Cardiac fibroblast (primary cell): ENCODE measurements at places on chromosomes 2 and 18.

DNA sequence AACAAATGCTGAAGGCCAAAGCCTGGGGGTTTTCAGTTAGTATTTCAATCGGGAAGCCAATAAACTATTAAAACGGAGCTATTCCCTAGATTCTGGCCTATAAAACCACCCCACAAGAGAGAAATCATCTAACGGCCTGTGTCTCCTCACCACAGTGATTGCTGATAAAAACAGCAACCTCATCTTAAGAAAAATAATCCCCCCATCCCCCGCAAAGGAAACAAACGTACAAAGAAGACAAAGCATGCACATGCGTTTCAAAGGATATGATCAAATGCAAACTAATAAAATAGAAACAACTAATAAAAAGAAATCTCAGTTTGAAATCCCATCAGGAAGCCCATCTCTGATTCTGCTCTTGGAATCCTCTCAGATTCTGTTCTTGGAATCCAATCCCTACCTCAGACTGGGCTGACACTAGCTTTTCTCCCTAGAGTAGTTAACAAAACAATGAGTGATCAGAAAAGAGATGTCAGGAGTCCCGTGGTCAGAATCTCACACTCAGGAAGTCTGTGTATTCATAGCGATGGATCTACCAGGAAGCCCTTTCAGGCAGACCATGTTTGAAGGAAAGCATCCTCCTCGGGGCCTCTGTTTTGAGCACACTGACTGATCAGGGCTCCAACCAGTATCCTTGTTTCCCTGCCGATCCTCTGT is 150.7 kb downstream of the THADA start:
- peak; percentile 79 for DNase-seq

DNA sequence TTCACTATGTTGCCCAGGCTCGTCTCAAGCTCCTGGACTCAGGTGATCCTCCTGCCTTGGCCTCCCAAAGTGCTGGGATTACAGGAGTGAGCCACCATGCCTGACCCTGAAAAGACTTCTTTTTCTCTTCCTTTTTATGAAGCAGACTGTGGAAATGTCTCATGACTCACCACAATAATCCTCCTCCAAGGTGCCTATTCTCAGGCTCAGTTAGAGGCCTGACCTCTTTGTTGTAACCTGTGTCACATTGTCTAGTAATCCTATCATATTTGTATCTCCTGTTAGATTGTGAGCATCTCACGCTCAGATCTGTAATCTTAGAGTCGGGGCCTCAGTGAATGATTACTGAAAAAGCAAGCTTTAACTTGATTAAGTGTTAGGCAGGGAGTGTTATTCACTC is 18.3 kb upstream of the TAF4B start:
- DNase-seq: no peak

GRCh38 chr2:111694700-111695101 is 189.3 kb downstream of the ANAPC1 start:
- DNase-seq: peak; percentile 87

- no peak for DNase-seq
These were observed 214.8 kb upstream of the PID1 start for GRCh38 chr2:229485857-229486256.

DNA sequence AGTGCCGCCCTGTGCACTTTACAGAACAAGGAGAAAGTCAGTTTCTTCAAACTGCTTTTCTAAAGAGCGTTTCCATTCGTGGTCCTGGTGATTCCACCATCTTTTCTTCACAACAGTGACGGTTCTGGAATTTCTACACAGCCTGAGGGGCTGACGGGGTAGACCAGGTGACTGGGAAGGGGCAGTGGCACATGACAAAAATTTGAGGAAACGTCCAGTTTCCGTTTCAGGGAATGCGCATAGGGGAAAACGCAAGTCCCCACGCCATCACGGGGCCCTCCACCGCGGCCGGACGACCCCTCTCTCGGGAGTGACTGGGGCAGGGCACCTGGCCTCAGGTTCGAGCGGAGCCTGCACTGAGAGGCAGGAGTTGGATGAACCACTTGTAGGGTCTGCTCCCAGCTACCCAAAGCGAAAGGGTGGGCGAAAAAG is 980 bp upstream of the SPTBN1 start:
- DNase-seq: no peak

- DNase-seq: no peak
These were observed 48.1 kb downstream of the CYTIP start for GRCh38 chr2:157395811-157396210.

DNA sequence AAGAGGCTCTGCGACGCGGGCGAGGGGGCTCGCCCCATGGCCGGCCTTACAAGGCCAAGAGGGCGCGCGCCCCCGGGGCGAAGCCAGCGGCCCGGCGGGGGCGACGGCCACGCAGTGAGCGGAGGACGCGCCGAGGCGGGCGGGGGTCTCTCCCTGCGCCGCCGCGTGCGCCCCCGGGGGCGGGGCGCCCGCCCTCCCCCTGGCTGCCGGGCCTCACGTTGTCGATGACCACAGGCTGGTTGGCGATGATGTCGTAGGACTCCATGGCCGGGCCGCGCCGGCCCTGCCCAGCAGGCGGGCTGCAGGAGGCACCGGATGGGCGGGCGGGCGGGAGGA is 250 bp downstream of the ACTR1B start:
- no peak for DNase-seq

DNA sequence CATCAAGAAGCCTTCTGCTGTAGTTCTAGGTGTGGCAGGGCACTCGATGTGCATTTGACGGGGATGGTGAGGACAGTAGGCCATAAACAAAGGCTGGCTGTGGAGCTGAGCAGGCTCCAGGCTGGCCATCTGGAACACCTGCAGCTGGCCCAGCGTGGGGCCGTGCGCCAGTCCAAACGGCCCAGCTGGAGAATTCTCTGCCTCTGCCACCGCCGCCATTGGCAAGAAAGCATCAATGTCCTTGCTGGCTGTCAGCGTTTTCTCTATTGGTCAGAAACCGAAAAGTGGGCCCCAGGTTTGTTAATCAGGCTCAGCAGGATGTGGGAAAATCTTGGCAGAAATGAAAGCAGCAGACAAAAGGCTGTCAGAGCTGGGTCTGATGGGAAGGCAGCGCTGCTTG is 24.0 kb upstream of the CTIF start:
- no peak for DNase-seq

DNA sequence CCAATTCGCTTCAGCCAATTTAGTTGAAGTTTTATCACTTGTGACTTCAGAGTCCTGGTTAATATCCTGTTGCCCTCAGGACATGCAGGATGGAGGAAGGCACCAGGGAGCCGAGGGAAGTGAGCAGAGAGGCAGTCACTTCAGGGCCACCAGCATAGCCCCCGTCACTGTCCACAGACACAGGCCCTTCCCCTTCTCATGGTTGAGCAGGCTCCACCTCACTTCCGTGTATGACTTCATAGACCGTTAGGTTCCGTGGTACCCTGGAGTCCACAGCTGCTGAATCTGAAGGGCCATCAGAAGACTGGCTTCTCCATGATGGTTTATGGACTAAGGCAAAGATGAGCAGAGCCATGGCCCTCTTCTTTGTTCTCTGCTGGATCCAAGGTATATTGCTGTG is at the start of gene C2orf92:
Gene C2orf92 (plus strand): TSS at position 266 of the 400 bp plus-strand sequence. CDS start 76 bp downstream, at position 342.
- no peak for DNase-seq

DNA sequence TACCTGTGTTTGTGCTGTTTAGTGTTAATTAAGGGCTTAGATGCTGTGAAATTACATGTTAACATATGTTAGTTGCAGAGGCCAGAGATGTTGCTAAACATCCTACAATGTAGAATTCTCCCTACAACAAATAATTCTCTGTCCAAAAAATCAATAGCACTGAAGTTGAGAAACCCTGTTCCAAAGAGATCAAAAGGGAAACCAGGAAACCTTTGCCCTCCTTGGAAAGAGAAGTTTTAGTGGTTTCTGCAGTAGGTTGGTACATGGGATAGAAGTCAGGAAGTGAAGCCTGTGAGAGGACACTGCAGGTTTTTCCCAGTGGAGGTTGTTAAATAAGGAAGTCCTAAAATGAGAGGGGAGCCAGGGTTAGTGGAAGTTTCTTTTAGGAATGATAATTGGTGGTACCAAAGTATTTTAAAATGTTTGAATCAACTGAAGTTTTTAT is 6.3 kb upstream of the RMDN2 start:
- peak; percentile 17 for DNase-seq

DNA sequence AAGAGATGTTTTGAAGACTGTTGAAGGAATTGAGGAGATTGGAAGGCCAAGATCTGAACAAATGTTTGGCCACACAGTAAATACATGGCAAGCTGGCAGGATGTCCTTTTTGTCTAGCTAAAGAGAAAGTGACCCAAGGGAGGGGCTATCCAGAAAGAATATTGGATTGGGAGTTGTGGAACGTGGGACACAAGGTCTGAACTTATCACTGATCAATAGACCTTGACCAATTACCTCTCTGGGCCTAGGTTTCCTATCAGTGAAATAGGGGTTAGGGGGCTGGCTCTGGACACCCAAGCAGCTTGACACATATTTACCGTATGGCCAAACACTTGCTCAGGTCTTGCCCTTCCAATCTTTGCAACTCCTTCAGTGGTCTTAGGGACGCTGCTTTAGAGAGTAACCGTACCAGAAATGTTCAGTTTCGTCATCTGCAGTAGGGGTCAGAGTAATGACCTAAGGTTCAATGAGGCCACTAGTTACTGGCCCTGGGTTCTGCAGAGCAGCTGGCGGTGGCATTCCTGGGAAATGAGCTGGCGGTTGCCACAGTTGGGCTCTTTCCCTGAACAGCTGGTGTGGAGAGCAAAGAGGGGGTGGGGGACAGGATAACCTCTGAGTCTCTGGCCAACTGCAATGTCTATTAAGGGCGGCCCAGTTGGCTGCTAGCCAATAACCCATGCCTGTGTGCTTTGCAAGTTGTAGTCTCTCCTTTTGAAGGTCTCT is 70.1 kb upstream of the STPG4 start:
- peak; percentile 93 for DNase-seq

GRCh38 chr2:135257383-135258090 is 205.4 kb downstream of the RAB3GAP1 start:
- peak; percentile 65 for DNase-seq

- no peak for DNase-seq
These were observed 112.3 kb downstream of the ARHGAP15 start for GRCh38 chr2:143241403-143242088.

GRCh38 chr2:17827316-17827715 is 11.1 kb downstream of the MSGN1 start:
- no peak for DNase-seq

GRCh38 chr2:158668001-158668765 is 126.9 kb upstream of the DAPL1 start:
- DNase-seq: peak; percentile 55

DNA sequence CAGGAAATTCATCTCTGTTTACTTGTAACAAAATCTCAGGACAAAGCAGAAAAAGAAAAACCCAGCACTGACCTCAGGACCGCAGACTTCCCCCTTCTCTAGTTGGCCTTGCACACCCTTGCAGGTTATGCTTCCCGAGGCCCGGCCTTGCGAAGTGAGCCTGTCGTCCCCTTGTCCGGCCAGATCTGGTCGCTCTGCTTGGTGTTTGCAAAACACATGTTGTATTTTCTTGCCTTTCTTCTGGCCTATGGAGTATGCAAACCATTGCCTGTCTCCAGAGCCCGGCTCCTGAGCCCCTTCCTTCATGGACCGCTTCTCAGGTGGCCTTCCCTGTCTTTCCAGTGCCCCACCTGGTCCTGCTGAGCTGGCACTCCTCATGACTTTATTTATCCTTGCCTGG is 4.8 kb downstream of the IMPA2 start:
- no peak for DNase-seq

DNA sequence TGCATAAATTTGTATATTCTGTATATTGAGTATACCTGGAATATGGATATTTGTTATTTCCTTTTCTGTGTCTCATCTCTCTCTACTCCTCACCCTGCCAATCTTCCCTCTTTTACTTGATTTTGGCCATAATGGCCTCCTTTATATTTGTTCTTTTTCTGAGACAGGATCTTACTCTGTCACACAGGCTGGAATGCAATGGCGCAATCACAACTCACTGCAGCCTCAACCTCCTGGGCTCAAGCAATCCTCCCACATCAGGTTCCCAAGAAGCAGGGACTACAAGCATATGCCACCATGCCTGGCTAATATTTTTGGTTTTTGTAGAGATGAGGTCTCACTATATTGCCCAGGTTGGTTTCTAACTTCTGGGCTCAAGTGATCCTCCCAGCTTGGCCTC is 30.5 kb downstream of the PREPL start:
- peak; percentile 59 for DNase-seq

GRCh38 chr18:59569390-59569791 is 127.8 kb downstream of the CCBE1 start:
- DNase-seq: peak; percentile 18

DNA sequence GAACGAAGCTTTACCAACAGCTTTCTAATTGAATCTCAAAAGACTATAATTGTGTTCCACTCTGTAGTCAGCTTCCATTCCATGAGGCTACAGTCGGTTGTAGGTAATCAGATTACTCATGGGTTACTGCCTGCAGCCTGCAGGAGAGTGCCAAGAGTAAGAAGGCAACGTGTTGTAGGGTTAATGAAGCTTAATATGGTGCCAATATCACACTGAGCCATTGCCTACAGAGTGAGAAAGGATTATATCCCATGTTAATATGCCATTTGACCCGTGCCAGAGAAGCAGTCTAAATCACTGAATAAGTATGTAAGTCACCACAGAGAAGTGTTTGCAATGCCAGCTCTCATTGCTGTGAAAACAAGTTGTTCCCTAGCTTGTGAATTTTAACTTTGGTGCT is 734.5 kb upstream of the ACVR2A start:
- no peak for DNase-seq

DNA sequence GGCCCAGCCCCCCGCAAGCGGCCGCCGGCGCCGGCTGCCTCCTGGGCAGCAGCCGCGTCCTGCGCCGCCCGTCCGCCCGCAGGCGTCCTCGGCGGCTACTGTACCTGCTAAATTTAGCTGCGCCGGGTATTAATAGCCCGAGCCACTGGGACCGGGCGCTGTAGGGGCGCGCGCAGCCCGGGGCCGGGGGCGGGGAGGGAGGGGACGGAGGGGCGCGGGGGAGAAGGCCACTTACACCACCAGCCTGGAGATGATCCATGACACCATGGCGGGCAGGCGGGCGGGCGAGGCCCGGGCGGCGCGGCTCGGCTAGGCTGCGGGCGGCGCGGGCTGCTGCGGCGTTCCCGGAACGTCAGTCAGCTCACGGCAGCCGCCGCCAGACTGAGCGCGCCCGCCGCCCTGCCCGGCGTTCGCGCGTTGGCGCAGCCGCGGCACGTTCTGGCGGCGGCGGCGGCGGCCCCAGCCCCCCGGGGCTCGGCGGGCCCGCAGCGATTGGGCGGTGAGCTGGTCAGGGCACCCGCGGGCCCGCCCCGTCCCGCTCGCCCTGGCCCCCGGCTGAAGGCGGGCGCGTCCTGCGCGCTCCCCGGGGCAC is at the start of gene REEP1:
Gene REEP1 (minus strand): TSS at position 383 of the 592 bp plus-strand sequence. CDS start 116 bp downstream, at position 267.
- DNase-seq: no peak
